ENCODE measurements at places on chromosomes 6 and 20.

DNA sequence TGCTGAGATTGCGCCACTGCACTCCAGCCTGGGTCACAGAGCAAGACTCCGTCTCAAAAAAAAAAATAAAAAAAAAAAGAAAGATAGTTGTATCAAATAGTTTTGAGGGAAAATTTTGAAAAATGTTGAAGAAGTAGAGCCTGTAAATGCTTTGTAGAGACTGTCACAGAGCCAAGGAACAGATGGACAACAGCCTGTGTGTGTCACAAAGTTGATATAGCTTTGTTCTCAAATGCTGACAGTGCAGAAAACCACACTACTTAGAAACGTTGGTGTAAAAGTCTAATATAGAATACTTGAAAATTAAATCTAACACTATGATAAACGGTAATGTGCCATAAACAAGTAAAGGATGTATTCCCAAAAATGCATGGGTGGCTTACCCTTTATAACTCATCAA is 25.4 kb downstream of the PTK7 start:
- DNase-seq: no peak

DNA sequence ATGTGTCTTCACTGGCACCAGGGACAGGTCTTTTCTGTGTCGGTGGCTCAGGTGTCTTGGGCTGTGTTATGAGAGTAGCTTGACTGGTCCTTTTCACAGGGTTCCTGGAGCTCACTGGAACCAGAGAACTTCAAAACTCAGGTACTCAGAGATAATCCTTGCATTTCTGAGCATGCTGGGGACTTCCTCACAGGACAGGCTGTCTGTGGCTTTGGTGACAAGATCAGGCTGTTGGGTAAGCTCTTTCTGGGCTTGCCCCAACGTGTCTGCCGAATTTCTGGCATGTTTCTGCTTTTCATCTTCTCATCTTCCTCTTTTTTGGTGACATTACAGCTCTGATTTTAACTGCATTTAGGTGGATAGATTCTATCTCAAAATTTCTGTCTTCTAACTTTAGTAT is 270.0 kb downstream of the CDH26 start:
- DNase-seq: no peak

DNA sequence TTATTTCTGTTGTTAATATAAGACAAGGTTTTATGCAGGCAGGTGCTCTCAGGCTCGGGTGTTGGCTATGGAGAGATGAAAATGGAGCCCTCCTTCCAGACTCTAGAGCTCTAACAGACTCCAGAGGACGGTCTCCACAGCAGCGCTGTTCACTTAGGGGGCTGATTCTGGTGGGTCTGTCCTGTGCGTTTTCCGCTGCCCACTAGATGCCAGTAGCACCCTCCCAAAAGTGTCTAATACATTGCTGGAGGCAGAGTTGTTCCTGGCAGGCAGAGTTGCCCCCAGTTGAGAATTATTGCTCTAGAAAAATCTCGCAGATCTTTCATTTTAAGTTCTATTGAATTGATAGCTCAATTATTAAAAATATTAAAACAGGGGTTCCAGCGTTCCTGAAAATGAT is 109.9 kb downstream of the MAP3K4 start:
- DNase-seq: no peak

DNA sequence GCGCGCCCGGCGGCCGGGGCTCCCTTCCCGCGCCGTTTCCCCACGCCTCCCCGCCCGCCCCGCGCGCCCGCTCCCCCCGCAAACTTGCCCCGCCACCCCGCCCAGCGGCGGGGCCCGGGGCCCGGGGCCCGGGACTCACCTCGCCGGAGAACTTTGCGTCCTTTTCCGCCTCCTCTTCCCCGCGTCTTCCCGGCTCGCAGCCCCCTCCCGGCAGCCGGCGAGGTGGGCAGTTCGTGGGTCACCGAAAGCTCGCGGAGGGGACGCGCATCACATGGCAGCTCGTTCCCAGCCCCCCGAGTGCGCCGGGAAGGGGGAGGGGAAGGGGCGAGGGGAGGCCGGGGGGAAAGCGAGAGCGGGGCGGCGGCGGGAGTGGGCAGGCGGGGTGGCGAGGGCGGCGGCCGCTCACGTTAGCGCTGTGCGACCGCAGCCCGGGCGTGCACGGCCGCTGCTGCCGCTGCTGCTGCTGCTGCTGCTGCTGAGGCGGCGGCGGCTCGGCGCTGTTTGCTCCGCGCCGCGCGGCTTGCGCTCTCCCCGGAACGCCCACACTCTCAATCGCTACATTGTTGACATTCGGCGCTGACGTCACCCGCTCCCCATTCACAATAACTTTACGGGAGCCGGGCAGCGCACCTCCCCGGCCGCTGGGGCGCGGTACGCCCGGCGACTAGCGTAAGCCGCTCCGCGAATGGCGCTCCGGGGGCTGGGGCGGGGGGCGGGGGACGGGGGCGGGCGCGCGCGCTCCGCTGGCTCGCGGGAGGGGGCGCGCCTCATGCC is at the start of gene BACH2:
Gene BACH2 (minus strand): TSS at position 503 of the 774 bp plus-strand sequence. CDS start 287,999 bp downstream, outside the sequence.
- DNase-seq: peak; percentile 86

DNA sequence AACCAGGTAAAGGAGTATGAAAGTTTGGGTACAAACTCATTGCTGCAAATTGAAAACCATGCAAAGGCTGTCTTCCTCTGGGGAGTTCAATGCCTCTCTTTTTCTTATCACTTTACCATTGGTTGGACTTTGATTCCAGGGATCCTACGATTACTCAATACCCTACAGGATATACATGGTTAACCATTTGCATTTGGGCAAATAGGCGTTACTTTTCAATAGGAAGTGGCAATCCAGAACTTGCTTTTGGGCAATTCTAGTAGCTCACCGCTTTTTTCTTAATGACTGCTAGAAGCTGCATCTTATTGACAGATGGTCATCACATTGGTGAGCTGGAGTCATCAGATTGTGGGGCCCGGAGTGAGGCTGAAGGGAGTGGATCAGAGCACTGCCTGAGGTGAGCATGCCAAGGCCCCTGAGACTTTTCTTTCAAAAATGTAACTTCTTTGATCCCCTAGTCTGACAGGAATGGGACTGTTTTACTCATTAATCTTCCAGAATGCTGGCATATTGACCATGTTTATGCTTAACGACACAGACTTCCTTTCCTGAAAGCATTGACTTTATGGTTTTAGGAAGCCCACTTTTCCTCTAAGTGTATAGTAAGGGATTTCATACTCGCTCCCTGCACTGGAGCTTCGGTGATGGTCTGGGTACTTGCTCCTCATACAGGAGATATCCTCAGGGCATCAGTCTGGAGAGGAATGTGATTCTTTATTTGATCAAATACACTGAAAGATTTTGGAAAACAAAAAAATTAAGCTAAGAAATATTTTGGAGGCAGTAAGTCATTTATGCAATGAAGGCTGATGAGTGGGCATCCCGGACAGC is at the start of gene CCR6:
Gene CCR6 (plus strand): TSS at position 270 of the 831 bp plus-strand sequence. CDS start 13,039 bp downstream, outside the sequence.
- DNase-seq: no peak

GRCh38 chr6:4973982-4974745 is 29.7 kb downstream of the RPP40 start:
- DNase-seq: peak; percentile 84

DNA sequence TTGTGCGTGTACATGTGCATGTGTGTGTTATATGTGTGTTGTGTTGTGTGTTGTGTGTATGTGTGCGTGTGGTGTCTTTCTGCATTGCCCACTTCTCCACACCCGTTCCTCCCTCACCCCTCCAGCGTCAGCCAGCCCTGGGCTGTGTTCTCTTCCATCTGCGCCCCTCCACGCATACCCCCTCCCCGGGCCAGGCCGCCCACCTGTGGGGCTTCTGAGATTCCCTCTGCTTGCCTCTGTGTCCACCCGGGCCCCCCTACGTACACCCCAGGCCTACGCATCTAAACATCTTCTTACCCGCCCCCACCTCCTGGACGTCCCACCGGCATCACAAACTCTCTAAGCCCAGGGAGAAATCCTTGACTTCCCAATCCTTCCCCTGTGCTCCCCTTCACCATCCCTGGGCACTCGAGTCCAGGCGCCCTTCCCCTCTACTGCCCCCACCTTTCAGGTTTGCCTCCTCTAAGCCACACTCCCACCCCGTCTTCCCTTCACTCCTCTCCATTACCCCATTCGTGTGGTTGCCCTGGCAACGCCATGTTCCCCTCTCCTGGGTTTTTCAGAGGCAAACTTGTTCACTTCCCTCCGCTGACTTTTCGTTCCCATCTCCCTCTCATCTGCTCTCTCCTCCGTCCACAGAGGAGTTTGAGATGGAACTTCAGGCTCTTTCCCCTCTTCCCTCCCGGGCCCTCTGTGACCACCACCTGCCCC is 81.7 kb upstream of the NNAT start:
- DNase-seq: peak; percentile 45

GRCh38 chr6:140153703-140154102 is 779.3 kb upstream of the CITED2 start:
- no peak for DNase-seq

DNA sequence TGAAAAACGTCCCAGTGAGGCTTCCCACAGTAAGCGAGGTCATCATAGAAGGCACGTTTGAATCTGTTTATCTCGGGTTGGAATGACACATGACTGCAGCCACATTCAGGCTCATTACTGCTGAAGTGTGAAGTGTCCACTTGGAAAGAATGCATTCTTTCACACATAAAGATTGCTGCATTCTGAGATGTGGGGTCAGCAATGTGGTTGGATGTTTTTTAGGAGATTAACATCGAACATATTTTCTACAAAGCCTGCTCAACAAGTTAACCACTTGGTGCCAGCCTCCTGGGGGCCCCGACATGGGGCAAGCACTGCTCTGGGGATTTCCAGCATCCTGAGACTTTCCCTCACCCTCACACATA is 79.9 kb downstream of the BMP6 start:
- no peak for DNase-seq

GRCh38 chr20:10854976-10855375 is 181.2 kb upstream of the JAG1 start:
- DNase-seq: no peak

DNA sequence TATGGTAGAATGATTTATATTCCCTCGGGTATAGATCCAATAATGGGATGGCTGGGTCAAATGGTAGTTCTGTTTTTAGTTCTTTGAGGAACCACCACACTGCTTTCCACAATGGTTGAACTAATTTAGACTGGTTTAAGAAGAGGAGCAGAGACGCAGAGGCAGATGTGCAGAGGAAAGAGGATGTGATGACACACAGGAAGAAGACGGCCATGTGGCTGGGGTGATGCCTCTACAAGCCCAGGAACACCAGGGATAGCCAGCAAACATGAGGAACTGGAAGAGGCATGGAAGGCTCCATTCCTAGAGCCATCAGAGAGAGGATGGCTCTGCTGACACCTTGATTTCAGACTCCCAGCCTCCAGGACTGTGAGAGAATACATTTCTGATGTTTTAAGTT is 218.3 kb upstream of the DTNBP1 start:
- no peak for DNase-seq

DNA sequence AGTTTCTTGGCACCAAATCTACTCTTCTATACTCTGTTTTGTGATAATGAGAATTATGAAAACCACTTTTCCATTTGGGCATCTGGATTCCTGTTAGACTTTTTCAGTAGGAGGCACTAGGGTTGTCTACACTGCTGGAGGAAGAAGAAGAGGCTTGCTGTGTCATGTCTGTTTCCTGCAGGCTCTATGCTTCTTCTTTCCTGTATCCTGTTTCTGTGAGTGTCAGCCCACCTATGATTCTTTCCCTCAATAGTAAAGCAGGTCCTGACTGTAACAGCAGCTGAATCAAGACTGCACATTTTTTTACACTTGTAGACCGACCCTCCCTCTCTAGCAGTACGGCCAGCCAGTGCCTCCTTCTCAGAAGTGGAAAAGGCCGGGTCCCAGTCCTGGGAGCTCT is 603.9 kb downstream of the HDGFL1 start:
- no peak for DNase-seq

DNA sequence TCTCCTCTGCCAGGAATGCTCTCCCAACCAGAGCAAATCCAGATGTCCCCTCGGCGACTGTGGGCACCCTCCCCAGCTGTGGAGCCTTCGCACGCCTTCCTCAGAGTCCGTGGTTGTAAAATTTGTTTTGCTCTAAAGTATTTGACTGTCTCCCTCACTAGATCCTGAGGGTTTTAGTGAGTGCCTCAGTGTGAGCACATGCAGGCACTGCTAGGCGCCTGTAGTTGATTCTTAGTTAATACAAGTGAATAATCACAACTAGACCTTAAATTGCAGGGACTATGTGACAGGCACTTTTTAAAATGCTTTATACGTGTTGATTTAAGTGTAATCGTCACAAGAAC is 680 bp upstream of the MTCH1 start:
- DNase-seq: no peak

DNA sequence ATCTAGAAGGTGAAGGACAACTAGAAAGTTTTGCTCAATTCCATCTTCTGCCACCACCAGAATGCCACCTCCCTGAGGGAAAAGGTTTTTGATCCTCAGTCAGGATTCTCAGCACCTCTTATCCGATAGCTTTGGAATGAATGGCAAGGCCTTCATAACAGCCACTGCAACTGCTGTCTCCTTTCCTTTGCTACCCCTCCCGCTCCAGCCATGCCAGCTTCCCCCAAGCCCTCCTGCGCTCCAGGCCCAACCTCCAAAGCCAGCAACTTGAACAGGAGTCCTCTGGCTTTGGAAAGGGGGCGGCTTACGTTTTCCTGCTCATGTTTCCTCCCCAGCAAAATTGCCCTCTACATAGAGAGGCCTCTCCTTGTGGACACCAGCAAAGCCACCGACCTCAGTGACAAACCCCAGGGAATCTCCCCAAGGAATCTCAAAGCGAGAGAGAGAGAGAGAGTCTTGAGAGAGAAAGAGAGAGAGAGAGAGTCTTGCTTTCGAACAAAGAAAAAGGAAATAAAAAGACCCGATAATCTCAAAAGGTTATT is 420 bp upstream of the BTN2A1 start:
- DNase-seq: peak; percentile 51

DNA sequence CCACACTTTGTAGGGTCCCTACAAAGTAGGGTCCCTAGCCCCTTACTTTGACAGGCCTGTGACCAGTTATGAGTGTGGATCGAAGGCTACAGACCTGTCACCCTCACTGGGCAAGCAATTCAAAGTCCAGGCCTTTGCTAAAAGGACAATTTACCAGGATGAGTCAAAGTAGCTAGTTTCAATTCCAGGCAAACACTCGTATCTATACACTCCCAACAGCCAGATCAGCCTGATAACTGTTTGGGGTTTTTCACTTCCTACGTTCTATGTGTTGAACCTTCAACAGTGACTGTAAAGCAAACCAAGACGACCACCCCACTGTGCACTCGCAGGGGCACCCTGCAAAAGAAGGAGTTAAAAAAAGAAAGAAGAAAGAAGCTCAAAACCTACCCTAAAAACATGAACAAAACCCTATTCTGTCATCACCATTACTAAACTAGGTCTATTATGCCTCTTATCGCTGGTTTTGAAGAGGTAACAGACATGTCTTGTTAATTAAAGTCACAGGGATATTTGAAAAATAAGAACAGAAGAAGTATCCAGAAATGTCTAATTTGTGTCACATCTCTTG is 3.2 kb downstream of the GFOD1 start:
- no peak for DNase-seq

GRCh38 chr6:137734875-137735182 is 132.2 kb upstream of the TNFAIP3 start:
- DNase-seq: no peak

Data from iPS-NIHi11 (cell line).